ENCODE measurements at places on chromosomes 3 and 15.

- no peak for DNase-seq
These were observed 12.8 kb upstream of the SHC4 start for GRCh38 chr15:48976444-48977088.

GRCh38 chr3:60339304-60339703 is 911.9 kb downstream of the FHIT start:
- DNase-seq, result no peak

DNA sequence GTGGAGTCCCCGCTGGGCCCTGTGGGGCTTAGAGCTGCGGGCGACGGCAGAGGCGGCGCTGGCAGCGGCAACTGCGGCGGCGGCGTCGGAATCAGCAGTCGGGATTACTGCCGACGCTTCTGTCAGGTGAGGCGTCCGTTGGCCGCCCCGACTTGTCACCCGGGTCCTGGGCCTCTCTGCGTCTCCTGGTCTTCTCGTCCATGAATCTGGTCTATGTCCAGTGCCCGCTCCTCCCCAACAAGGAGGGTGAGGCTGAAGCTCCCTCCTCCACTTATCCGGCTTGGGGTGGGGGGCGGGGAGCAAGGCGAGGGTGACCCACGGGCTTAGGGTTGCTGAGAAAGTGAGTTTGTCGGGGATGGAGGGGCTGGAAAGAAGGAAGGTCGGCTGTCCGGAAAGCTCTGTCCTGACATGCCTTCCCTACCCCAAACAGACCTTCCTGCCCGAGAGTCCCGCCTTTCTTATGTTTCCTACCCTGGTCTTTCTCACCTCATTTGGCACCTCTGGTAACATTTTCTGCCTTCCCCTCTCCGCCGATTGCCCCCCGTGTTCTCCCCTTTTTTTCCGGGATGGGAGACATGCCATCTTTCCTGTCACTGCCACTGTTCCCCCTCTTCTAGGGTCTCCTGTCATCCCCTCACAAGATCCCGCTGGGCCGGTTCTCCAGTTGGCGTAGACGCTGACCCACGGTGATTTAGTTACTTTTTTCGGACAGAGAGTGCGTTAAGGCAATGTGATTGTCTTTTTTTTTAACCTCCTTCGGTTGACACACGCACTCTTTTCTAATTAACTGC is 520 bp downstream of the ZNF654 start:
- peak; percentile 78 for DNase-seq

DNA sequence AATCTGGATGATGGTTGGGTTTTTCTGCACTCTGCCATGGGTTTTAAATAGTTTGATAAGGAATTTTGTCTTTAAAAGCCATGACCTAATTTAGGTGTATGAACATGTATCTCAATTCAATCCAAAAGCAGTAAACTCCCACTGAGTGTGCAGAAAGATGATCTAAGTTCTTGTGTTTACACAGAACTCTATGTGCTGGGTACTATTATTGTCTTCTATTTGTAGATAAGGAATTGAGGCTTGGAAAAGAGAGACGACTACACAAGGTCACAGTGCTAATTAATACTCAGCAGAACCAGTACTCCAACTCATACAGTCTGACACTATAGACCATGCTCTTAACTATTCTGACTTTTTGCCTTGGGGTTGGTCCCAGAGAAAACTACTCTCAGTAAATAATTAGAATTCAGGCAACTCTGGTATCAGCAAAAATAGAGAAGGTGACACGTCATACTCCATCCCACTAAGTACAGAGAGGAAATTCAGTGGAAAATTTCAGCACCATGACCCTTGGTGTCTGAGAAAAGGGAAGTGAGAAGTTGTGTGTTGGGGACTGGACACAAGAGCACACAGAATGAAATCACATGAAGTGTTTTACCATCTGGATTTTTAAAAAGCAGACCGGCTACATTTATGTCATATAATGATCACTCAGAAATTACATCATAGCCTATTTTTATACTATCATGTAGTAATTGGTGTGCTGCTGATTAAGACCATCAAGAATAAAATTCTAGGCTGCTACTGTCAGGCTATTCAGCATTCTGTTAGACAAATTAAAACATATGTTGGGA is 18.3 kb upstream of the MYH15 start:
- DNase-seq, result no peak

- no peak for DNase-seq
These were observed 39.7 kb upstream of the LRRFIP2 start for GRCh38 chr3:37214076-37214475.

DNA sequence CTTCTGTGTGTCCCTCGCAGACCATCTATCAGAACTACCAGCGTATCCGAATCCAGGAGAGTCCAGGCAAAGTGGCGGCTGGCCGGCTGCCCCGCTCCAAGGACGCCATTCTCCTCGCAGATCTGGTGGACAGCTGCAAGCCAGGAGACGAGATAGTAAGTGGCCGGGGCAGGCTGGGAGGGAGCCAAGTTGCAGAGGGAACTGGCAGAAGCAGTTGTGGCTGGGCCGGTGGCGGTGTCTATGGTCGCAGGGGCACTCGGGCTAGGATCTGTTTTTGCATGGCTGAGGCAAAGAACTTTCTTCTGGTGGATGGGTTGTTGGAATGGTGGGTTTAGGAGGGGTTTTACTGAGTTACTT is 10.1 kb downstream of the MCM2 start:
- DNase-seq, result no peak

DNA sequence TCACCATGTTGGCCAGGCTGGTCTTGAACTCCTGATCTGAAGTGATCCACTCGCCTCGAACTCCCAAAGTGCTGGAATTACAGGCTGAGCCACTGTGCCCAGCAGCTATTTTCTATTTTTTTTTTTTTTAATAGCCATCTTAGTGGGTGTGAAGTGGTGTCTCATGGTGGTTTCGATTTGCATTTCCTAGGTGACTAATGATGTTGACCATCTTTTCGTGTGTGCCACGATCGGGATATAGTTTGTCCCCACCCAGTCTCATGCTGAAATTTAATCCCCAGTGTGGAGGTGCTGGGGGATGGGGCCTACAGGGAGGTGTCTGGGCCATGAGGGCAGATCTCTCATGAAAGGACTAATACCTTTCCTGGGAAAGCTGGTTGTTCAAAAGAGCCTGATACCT is 41.8 kb upstream of the MUC13 start:
- DNase-seq, result no peak

DNA sequence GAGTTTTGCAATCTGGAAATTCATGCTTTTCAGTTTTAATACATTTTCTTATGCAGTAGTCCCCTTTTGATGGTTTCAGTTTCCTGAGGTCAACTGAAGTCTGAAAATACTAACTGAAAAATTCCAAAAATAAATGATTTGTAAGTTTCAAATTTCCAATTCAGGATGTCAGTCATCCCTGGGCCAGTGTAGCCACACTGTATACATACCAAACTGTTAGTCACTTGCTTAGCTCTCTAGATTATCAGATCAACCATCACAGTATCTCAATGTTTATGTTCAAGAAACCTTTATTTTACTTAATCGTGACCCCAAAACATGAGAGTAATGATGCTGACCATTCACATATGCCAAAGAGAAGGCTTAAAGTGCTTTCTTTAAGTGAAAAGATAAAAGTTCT is 715.5 kb downstream of the GBE1 start:
- DNase-seq, result no peak

GRCh38 chr15:99618941-99619411 is 53.2 kb downstream of the MEF2A start:
- no peak for DNase-seq

GRCh38 chr15:59221511-59222505 is 15.2 kb downstream of the LDHAL6B start:
- no peak for DNase-seq

DNA sequence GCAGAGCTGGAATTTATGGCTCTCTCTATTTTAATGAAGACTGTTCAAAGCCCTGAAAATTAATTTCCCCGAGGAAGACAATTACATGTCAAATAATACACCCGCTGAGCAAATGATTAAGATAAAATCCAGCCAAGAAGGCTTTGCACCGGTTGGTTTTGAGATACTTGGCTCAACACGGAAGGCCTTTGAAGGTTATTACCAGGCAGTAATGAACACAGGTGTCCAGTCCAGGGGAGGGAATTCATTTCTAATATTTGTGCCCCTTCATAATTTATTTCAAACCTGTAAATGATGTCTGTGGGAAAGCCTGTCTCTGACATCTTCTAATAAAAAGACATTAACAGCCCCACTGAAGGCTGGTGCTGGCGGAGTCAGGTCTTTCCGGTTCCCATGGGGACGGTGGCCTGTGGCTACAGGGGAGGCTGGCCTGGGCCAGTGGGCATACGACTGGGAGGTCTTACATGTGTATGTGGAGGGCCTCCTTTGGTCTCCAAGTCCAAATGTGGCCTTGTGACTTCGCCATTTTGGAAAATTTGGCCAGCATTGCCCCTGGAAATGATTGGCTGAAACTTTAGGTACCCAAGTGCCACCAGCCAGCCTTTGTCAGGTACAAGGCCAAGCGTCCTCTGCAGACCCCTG is 49.9 kb upstream of the IQSEC1 start:
- DNase-seq, result peak; percentile 33

- no peak for DNase-seq
These were observed 674.8 kb downstream of the TBL1XR1 start for GRCh38 chr3:176522436-176522835.

GRCh38 chr3:70740872-70741271 is 428.4 kb upstream of the MDFIC2 start:
- DNase-seq, result no peak

- DNase-seq, result no peak
These were observed 32.5 kb downstream of the RFTN1 start for GRCh38 chr3:16480861-16481545.

DNA sequence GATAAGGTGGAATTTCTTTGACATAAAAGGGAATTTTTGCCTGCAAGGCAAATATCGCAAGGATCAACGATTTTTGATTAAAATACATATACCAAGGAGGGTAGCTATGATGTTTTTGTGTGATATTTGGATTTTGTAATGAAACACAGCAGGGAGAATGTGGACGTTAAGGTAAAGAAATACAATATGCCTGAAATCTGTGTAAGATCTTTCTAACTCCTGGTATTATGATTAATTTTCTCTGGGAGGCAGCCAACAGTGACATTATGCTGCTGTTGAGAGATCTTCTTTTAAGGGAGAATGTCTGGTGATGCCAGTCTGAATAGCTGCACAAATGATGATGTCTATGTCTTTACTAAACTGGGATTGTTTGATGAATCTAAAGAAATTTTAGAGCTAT is 972.2 kb downstream of the SQOR start:
- DNase-seq, result no peak

GRCh38 chr3:185318141-185318540 is 44.8 kb upstream of the MAP3K13 start:
- no peak for DNase-seq

GRCh38 chr15:37618353-37618752 is 316.1 kb upstream of the TMCO5A start:
- DNase-seq, result no peak

GRCh38 chr15:78149805-78150751 is 916 bp downstream of the IDH3A start:
- DNase-seq, result peak; percentile 20

GRCh38 chr3:174202116-174202515 is 657.0 kb upstream of the NAALADL2 start:
- DNase-seq, result no peak

DNA sequence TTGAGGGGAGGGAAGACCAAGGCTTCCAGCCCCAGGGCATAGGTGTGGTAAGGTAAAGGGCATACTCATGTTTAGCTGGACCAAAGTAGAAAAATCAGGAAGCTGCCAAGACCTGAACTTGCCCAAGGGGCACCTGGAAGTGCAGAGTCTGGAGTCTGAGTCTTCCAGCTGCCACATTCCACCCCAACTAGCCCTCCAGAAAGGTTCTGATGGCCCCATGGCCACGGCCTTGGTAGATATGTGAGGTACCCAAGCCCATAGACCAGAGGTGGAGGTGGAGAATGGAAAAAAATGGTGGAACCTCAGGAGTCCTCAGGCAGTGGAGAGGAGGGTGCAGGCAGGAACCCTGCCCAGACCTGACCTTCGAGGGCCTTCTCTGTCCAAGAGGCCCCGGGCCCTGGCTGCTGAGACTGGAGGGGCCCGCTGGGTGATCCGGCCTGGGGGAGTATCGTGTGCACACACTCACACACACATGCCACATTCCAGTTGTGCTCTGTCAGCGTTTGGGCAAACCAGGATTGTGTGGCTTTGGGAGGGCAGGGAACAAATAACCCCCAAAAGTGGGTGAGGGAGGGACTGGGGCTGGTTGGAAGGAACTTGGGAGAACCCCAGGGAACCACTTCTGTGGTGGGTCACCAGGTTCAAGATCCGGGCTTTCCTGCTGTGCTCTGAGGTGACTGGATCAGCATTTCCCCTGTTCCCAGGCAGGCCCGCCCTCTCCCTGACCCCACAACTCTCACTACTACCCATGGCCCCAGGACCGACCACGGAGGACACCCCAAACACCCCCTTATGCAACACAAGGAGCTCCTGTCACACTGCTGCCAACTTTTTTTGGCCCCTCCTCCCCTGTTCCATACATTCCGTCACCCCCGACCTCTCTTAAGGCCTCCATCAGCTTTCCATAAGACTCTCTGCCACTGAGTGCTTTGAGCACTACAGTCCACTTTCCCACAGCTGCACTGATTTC is 11.6 kb downstream of the MYL3 start:
- DNase-seq, result peak; percentile 50

GRCh38 chr15:47741082-47741481 is 23.8 kb downstream of the SEMA6D start:
- DNase-seq, result no peak

- no peak for DNase-seq
These were observed 26.0 kb upstream of the HCN4 start for GRCh38 chr15:73394782-73395181.

- no peak for DNase-seq
These were observed 1105.8 kb downstream of the IGSF11 start for GRCh38 chr3:117928836-117929235.

DNA sequence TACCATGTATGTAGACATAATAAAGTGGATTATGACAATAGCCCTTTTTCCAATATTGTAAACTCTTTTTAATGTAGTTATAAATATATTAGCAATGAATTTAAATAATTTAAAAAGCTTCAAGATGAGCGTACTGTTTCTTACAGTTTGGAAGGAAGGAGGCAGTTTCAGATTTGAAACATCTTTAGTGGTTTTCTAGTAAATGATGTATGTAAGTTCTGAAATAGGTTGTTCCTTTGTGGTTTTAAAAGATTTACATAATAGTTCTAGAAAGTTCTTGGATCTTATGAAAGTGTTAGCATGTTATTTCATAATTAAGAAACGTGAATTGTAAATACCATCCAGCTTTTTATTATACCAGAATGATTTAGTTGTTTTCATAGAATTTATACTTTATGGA is 16.0 kb downstream of the DNAJC19 start:
- no peak for DNase-seq

- no peak for DNase-seq
These were observed 3.7 kb upstream of the SQOR start for GRCh38 chr15:45630917-45631691.

GRCh38 chr3:188062216-188062615 is 91.7 kb upstream of the LPP start:
- DNase-seq, result no peak

- DNase-seq, result no peak
These were observed 113.8 kb downstream of the ADCY5 start for GRCh38 chr3:123335007-123335670.

- no peak for DNase-seq
These were observed 1181.4 kb downstream of the ROBO2 start for GRCh38 chr3:78221300-78221699.

GRCh38 chr3:139225548-139225947 is 118.3 kb upstream of the MRPS22 start:
- DNase-seq, result no peak

Data from suprapubic skin (tissue), 4 donors.